ENCODE measurements at places on chromosomes 3 and 15. TPM values are rescaled to one million over a fixed set of nuclear protein-coding genes. Genes with fewer than 3 reads are reported as not detected.
A peak's percentile ranks its signal among the peaks of the same experiment; 100 is the strongest.

The DNAH12 gene
- 0.15 TPM for total RNA-seq

The MORC1 gene
- total RNA-seq = not detected

The MME gene
- 155 TPM for total RNA-seq

The GNAT1 gene
- not detected for total RNA-seq

GRCh38 chr15:54820098-54820497, 376.6 kb downstream of the RSL24D1 start:
- no peaks in the 10 kb centered on the region for H3K27me3 ChIP-seq
- no peaks in the 10 kb centered on the region for H3K36me3 ChIP-seq
- H3K4me3 ChIP-seq = no peak overlapping the region
- no peak for DNase-seq

DNA sequence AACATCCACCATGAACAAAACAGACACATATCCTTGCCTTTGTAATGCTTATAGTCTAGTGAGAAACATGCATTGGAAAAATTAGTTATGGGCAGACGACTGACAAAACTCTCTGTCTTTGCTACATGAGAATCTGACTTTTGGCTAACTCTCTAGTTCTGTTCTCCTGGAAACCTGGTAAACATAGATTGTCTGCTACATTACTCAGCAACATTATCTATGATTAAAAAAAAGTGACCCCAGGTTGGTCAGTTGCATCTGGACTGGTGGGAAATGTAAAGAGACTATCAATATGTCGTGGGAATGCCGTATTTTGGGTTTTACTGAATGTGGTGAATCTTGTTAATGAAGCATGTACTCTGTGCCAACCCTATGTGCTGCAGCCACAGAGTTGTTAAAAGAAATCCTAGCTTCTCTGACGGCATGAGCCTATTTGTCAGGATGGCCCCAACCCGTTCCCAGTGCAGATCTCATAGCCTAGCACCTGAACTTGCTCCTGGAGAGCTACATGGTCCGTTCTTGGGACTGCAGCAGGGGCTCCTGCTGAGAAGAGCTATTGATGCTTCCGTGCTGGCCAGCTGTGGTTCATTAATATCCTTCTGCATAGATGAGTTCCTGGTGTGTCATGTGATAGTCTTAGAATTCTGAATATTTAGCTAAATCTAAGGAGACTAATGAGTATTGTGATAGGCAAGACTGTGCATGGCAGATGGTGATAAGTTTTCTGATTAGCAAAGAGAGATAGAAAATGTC, 311.7 kb upstream of the ZNF717 start:
- H3K27me3 ChIP-seq = no peaks in the 10 kb centered on the region
- no peaks in the 10 kb centered on the region for H3K36me3 ChIP-seq
- no peak for DNase-seq
- no peak overlapping the region for H3K27ac ChIP-seq
- H3K4me3 ChIP-seq = no peak overlapping the region

DNA sequence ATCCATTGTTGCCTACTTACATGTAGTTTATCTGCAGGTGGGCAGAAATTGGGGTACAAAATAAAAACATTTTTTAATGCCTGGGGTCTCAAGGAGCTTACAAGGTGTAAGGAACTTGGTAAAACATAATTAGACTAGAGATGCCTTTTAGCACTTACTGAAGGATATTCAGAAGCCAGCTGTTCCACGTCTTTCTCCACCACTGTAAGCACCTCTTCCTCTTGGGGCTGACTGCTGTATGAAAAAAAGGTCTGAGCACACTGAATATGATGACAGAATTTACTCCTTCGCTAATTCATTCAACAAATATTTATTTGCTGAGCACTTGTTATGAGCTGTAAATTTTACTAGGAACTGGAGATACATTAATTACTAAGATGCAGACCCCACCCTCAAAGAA, 539.1 kb downstream of the UNC13C start:
- DNase-seq = no peak
- no peaks in the 10 kb centered on the region for H3K4me1 ChIP-seq
- no peak overlapping the region for H3K4me3 ChIP-seq
- no peak overlapping the region for H3K27ac ChIP-seq
- no peaks in the 10 kb centered on the region for H3K27me3 ChIP-seq

DNA sequence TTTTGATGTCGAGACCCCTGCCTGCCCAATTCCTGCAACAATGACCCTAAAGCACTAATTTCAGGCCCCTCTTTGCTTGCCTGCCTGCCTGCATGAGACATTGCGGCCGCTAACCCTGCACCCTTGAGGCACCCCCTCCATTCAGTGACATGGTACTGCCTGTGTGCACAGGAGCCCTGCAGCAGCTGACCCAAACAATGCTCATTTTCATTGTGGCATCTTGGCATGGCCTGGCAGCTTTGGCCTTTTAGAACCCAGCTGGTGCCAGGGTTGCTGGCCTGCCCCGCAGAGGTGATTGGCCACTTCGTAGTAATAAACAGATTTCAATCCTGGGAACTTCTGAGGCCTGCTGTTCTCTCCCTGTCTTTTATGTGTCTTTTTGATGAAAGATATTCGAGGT, 33.8 kb downstream of the SLCO3A1 start:
- no peak for DNase-seq
- no peak overlapping the region for H3K4me3 ChIP-seq
- H3K4me1 ChIP-seq = peaks cover 6% of the 10 kb centered on the region
- H3K27ac ChIP-seq = peak overlapping the region; percentile 29
- H3K27me3 ChIP-seq = no peaks in the 10 kb centered on the region
